ENCODE measurements at places on chromosomes 2 and 18.

GRCh38 chr2:5385596-5385995, 306.6 kb upstream of the SOX11 start:
- no peak for DNase-seq

- no peak for DNase-seq
These were observed 31.1 kb upstream of the PPP1R1C start for GRCh38 chr2:181954538-181954883.

GRCh38 chr18:35050028-35050546, 8.9 kb downstream of the MAPRE2 start:
- no peak for DNase-seq

- DNase-seq, result no peak
These were observed 11.6 kb downstream of the ATG16L1 start for GRCh38 chr2:233263045-233263570.

DNA sequence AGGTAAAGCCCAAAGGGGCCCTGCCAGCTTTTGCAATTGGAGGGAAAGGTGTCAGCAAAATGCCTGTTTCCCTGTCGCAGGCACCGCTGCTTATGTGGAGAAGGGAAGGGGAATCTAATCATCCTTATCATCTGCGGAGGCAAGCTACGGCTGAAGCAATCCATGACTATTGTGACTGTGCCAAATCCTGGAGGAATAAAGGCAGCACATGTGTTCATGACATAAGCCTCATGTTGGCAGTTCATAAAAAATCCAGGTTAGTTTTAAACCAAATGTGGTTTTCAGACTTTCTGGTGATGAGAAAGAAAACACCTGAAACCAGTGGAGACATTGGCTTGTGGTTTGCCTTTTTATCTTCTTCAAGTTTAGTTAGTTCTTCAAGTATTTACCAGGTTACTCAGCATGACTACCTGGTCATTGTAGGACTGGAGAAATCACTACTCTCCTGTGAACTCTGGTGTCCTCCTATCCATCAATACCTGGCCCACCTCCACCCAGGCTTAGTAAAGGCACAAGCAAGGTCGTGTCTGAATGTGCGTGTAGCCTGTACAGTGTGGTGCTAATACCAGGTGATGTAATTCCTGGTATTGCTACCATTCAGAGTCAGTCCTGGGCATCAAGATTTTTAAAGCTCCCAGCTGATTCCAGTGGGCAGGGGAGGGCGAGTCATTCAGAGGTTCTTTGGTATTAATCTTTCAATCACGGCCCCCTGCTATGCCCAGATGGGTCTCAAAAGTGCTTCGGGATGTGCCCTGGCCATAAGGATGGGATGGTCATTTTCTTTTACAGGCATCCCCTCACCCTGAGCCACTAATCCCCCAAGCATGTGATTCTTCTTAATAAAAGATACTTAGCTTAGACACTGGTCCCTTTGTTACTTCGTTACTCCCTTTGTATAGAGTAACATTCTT, 96.8 kb downstream of the TGFA start:
- no peak for DNase-seq

DNA sequence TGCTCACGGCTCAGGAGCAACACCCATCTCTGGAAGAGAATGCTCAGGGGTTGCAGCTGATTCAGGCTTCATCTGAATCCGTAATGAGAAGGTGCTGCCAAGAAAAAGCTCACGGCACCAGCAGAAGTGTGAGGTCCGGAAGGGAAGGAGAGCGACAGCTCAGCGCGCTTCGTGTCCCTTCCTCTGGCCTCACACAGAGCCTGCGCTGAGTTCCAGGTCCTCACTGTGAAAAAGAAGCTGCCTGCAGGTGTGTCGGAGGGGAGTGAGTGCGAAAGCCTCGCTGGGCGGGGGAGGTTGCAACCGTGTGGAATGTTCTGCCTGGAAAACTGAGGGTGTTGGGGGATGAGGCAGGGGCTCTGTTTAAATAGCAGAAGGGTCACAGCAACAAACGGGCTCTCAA, 76.2 kb upstream of the TWIST2 start:
- peak; percentile 45 for DNase-seq
